GM12892 (cell line): ENCODE measurements at places on chromosomes 6 and 20.

DNA sequence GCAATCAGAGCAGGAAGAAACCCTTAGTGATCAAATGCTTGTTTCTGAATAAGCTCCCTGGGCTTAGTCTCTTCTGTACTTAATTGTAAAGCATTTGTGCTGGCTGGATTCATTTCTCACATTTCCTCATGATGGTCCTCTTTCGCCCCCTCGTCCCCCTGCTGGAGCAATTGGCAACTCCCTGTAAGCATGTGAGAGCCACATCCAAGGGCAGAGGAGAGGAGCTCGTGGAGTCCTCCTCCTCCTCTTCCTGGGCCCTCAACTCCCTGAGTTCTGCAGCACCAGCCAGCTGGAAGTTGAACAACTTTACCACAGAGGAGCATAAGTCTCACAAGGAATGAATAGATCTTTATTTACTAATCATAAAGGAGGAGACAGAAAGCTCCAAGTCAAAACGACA, 12.6 kb downstream of the ANKEF1 start:
- DNase-seq = no peak

DNA sequence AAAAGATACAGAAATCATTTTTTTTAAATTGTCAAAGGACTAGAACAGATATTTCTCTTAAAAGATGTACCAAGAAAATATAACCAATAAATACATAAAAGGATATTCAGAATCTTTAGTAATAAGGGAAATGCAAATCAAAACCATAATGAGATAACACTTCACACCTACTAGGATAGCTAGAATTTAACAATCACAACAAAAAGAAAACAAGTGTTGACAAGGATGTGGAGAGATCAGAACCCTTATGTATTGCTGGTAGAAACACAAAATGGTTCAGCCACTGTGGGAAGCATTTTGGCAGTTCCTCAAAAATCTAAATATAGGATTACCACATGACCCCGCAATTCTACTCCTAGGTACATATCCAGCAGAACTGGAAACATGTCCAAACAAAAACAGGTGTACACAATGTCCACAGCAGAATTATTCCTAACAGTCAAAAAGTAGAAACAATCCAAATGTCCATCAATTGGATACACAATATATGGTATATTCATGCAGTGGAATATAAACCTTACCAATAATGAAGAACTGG, 211.0 kb downstream of the LRFN2 start:
- no peak for DNase-seq

DNA sequence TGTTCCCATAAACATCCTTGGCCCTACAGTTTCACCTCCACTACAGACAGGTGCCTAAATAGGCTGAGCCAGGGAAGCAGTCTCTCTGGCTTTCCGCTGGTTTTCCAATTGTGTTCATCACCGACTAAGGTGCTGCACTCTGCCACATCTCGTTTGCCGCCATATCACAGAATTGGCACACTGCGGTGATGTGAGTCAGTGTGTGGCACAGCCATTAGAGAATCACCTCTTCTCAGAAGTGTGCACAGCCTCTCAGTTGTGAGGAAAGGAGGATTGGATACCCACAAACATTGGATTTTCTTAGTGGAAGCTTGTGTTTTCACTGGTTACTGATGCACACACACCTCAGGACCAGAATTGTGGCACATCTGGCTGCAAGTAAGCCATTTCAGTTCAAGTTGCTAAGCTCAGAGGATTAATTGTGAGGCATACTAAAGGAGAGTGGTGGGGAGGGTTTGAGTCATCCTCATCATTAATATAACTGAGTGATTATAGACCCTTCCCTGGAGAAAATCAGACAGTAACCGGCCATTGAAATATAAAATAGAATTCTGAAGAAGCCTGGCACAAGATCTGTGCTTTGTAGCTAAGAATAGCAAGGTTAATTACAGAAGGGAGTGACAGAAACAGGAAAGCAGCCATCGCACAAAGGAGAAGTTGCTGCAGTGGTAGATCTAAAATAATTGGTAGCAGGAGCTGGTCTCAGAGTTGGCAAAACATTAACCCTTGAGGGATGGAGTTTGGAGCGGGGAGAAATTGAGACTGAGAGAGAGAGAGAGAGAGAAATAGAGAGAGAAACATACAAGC, 506.9 kb downstream of the LMBRD1 start:
- DNase-seq = no peak

GRCh38 chr6:161743509-161744178, 469.8 kb upstream of the AGPAT4 start:
- no peak for DNase-seq

GRCh38 chr6:142935553-142936517, 9.1 kb downstream of the HIVEP2 start:
- no peak for DNase-seq

- no peak for DNase-seq
These were observed 20.2 kb downstream of the SNHG17 start for GRCh38 chr20:38414769-38415450.

DNA sequence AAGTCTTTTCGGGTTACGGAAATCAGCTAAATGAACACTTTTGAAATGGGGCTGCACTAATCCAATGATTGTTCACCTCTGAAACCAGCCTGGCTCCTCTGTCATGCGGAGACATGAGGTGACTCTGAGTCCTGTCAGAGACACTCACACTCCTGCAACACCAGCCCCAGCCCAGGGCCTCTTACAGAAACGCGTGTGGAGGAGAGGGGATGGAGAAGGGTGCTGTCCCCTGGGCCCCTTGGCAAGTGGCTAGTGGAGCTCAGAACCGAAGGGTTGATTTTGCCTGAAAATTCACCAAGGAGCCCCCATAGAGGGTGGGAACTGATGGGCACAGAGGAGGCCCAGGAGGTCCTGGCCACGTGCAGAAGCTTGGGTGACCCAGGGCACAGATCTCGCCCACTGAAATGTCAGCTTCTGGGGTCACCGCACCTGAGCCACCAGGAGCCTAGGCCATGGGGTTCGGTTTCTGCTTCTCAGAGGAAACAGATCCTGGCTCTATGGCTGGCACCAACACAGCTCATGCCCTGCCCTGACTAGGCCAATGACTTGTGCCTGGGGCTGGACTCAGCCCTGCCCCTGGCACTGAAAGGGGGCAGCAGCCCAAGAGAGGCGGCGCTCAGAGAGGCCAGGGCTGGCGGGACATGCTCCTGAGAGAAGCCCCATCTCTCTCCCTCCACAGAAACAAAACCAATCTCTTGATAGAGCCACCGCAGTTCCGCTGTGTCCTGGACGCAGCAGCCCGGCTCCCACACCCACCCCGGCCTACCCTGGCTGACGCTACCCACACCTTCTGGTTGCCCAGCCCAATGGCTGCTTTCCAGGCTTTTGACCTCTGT, 144.7 kb downstream of the ERMARD start:
- DNase-seq = no peak

GRCh38 chr6:158852312-158853071, 33.3 kb upstream of the EZR start:
- DNase-seq = no peak

- no peak for DNase-seq
These were observed at the start of gene SOX18 for GRCh38 chr20:64049060-64049877. SOX18 (minus strand) TSS chr20:64049639; CDS start chr20:64049516, 123 bp downstream.

DNA sequence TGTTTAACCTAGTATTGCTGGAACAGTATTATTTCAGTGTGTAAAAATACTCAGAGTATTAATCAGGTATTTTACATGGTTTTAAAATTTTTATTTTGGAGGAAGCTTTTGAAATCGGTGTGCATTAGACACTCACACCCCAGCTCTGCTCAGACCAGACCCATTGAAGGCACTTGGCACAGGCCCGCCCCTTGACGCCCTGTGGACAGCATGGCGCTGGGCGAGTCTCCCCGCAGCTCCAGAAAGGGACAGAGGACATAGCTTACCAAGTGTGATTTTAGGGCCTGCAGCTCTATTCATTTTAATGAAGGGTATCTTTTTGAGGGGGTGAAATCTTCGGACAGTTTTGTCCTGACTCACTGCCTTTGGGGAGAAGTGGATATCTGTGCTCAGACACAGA, 164.5 kb downstream of the CDH4 start:
- no peak for DNase-seq

- DNase-seq = no peak
These were observed 1.2 kb upstream of the CDC25B start for GRCh38 chr20:3794701-3795420.

DNA sequence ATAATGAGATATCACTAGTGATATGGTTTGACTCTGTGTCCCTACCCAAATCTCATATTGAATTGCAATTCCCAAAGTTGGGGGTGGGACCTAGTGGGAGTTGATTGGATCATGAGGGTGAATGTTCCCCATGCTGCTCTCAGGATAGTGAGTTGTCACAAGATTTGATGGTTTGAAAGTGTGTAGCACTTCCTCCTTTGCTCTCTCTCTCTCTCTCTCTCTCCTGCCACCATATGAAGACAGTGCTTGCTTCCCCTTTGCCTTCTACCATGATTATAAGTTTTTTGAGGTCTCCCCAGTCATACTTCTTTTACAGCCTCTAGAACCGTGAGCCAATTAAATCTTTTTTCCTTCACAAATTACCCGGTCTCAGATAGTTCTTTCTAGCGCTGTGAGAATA, 1002.0 kb upstream of the ADGRB3 start:
- DNase-seq = no peak

- no peak for DNase-seq
These were observed 25.9 kb upstream of the PTCHD4 start for GRCh38 chr6:48136856-48137255.

- DNase-seq = no peak
These were observed at the start of gene PLTP for GRCh38 chr20:45911486-45912343. PLTP (minus strand) TSS chr20:45912155; CDS start chr20:45911452, 703 bp downstream.

- no peak for DNase-seq
These were observed 9.9 kb upstream of the RFPL4B start for GRCh38 chr6:112337209-112337638.

DNA sequence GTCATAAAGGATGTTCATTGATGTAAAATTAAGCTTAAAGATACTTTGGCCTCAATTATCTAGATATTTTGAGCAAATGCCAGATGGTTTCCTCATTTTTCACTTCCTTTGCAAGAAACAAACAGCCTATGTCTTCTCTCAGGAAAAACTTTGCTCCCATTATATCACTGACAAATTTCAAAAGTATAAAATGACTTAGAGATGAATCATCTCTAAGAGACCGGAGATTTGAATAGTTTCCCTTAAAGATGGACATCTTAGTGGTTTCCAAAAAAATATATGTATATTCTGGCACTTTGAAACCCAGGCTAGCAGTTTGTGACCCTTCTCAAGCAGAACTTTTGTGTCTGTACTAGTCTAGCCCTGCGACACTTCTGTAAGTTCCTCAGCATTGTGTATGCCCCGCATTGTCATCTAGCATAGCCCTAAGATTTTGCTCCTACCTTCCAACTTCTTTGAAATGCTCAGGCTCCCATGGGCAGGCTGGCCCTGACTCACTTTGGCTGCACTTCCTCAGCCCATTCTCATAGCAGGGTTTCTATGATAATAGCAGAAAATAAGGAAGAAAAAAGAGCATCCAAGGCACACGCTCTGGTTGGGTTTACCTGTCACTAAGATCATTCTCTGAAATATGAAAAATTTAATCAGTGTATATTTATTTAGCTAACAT, 25.7 kb upstream of the POU3F2 start:
- DNase-seq = no peak

DNA sequence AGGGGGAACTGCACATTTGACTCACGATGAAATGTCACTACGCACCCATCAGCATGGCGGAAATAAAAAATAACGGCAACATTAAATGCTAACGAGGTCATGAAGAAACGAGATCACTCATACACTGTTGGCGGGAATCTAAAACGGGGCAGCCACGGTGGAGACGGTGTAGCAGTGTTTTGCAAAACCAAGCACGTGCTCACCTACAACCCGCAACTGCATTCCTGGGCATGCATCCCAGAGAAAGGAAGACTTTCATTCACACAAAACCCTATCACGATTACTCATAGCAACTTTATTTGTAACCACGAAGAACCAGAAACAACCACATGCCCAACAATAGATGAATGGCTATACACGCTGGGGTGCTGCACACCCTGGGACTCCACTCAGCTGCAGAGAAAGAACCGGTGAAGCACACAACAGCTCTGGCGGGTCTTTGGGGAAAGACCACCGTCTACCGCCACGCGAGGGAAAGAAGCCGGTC, 77.0 kb downstream of the YTHDF1 start:
- no peak for DNase-seq

DNA sequence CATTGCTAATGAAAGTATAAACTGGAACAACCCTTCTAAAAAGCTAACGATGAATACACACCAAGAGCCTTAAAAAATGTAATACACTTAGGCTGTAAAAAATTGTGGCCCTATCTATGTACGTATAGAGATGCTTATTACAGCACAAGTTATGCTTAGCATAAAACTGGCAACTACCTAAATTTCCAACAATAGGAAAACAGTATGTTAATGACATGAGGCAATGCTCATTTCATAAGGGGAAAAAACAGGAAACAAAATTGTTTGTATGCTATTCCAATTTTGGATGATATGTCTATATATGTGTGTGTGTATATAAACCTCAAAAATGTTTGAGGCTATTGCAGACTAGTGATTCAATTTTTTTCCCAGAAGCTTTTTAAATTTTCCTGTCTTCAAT, 82.5 kb downstream of the DTNBP1 start:
- no peak for DNase-seq

- no peak for DNase-seq
These were observed 33.1 kb downstream of the MYLIP start for GRCh38 chr6:16162003-16162402.

DNA sequence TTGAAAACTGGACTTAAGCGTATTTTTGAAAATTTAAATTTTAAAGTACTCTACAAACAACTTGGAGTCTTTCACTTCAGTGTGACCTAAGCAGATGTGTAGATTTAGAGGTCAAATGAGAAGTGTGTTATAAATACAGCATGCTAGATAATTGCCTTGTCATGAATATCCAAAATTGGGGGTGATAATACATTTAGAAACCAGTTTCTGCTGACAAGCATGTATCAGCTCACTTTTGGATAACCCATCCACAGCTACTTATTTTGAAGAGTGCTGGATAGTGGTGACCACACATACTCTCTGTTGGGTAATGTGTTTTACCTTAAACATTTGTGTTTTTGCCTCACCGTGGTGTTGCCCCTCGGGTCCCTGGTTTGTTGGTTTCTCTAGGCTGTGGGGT, 14.9 kb downstream of the RREB1 start:
- no peak for DNase-seq
